Small intestine (tissue), 16 donors: ENCODE measurements at places on chromosomes 5 and 9.

DNA sequence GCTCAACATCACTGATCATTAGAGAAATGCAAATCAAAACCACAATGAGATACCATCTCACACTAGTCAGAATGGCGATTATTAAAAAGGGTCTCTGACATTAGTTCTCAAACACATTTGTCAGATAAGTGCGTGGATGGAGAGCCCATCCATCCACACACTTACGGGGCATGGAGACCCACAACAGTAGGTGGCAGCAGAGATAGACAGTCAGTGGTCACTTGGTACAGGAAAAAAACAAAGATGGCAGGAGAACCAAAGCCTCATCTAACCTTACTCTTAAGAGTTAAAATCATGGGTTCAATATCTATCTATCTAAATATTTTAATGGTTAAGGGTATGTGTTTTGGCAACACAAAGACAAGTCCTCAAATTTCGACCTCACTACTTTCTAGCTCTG lies 1378.7 kb upstream of the C9orf72 start:
- DNase-seq = no peak

DNA sequence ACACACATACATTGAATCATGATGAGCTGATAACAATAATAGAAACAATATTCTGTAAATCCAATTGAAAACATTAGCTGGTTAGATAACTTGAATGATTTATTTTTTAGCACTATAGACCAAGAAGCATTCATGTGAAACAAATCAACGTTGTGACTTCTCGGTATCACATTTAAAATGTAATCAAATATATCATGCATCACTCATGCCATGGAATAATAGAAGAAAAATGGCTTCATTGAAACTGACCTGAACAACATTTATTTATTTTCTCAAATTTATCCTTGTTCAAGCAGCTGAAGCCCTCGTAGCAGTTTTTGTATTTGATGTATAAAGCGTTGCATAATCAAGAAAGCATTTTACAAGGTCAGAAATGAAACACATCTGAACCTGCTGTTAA lies 299.6 kb upstream of the CDH18 start:
- no peak for DNase-seq

GRCh38 chr9:73270967-73271721 lies 119.5 kb downstream of the ANXA1 start:
- peak; percentile 14 for DNase-seq

- no peak for DNase-seq
These were observed 13.8 kb upstream of the CTSL start for GRCh38 chr9:87711857-87712800.

DNA sequence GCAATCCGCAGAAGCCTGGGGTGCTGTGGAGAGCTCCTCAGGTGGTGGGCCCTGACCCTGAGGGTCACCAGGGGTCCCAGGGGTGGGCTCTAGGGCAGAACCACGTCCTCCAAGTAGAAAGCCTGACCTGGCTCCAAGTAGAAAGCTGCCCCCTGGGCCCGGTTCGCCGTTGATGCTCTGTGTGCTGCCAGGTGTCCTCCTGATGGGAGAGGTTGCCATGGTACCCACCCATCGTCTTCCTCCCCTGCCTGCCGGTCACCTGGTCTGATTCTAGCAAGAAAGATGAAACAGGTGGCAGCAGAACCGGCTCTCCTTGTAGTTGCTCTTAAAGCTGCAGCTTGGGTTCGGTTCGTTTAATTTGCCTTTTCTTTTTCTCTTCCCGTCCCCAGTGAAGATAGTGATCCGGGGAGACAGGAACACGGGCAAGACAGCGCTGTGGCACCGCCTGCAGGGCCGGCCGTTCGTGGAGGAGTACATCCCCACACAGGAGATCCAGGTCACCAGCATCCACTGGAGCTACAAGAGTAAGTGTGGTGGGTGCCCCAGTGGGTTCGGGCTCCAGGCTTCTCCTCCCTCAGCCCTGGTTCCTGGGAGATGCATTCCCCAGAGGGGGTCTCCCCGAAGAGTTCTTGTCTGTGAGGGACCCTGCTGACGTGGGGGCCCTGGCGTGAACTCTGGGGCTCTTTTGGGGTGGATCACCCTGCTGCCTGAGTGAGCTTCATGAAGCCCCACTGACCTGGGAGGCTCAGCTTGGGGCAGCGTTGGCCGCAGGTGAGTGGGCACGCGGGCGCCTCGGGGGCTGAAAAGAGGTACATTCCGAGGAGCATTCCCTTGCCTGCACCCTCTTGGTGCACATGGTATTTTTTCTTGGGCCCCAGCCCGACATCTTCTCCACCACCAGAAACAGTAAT lies 15.6 kb downstream of the RABL6 start:
- no peak for DNase-seq

- no peak for DNase-seq
These were observed 7.7 kb downstream of the HNRNPK start for GRCh38 chr9:83972286-83972685.

- DNase-seq = no peak
These were observed 121.7 kb upstream of the BNC2 start for GRCh38 chr9:16992138-16992537.

- no peak for DNase-seq
These were observed 106.3 kb upstream of the NR3C1 start for GRCh38 chr5:143509758-143510221.

GRCh38 chr9:31745468-31745867 lies 639.0 kb upstream of the ACO1 start:
- no peak for DNase-seq

GRCh38 chr5:104267320-104268015 lies 704.9 kb upstream of the NUDT12 start:
- no peak for DNase-seq

DNA sequence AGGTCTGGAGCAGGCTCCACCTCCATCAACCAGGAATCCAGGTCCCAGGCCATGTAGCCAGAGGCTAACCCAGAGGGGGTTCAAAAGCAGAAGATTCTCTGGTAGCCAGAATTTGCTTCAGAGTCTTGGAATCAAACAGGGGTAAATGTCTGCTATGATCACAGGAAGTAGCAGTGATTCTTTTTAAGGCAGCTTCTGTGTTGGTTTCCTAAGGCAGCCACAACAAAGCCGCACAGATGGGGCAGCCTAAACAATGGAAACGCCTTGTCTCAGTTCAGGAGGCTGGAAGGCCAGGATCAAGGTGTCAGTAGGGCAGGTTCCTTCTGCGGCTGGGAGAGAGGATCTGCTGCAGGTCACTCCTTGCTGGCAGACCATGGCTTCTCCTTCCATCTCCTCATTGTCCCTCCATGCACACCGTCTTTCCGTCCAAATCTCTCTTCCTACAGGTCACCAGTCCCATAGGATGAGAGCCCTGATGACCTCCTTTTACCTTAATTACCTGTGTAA lies 167.3 kb downstream of the ROR2 start:
- DNase-seq = no peak

DNA sequence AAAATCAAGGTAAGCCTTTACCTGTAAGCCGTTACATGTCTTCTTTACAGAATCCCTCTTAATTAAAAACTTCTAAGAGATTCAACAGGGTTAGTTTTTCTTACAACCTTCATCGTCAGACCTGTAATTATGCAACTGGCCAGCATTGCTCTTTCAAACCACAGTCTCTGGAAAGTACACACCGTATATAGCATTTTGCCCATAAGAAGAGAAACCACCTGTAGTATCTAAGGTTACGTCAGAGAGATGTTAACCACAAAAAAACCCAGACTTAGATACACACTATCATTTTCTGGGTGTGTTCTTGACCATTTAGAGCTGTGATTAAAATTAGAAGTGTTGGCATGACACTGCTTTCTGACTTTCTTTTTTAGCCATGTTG lies 140.0 kb downstream of the MUSK start:
- DNase-seq = no peak

- peak; percentile 91 for DNase-seq
These were observed at the start of gene SLC1A1 for GRCh38 chr9:4489919-4490704. Gene SLC1A1 (plus strand): TSS chr9:4490468. CDS start chr9:4490680, 212 bp downstream.

- no peak for DNase-seq
These were observed 8.3 kb downstream of the ITGA1 start for GRCh38 chr5:52796031-52796430.

GRCh38 chr5:73302797-73303147 lies 129.8 kb downstream of the TMEM174 start:
- no peak for DNase-seq

GRCh38 chr5:176418251-176418650 lies 1.9 kb upstream of the CLTB start:
- DNase-seq = peak; percentile 76

- DNase-seq = peak; percentile 96
These were observed 23.4 kb downstream of the WWC1 start for GRCh38 chr5:168314735-168315411.

DNA sequence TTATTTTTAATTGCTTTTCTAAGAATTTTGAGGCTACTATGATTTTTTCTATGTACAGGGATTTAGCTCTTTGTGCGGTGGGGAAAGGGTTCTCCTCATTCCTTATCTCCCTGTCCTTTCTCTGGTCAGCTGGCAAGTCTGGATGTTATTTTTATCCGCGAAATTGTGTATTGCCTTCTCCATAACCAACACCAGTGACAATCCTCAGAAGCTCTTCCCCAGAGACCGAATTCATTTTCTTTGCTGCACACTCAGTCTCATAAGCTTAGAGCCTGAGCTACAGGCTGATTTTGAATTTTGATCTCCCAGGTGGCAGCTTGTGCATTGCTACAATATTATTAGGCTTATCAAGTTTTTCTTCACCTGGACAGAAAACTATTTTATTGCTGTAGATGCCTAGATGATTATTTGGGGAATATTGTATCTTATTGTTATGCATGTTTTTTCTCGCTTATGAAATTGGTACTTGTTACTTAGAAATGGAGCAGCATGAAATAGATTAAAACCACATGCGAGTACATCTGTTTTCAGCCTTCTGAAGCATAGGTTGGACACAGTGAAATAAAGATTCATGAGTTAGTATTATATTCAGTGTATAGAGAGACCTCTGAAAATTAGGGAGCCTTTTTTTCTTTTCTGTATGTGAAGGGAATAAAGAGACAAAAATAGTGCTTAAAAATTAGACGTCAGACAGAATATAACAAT lies 27.3 kb downstream of the CPEB4 start:
- no peak for DNase-seq

- peak; percentile 75 for DNase-seq
These were observed 561 bp downstream of the DAPK1 start for GRCh38 chr9:87498046-87498810.

GRCh38 chr5:133219296-133219695 lies 167.5 kb downstream of the HSPA4 start:
- DNase-seq = no peak

GRCh38 chr5:32170303-32171151 lies 3.6 kb downstream of the GOLPH3 start:
- DNase-seq = no peak

- no peak for DNase-seq
These were observed 10.6 kb upstream of the VLDLR start for GRCh38 chr9:2610985-2611384.

- DNase-seq = no peak
These were observed 810.8 kb downstream of the TLE1 start for GRCh38 chr9:80878556-80878955.

- DNase-seq = no peak
These were observed 38.6 kb downstream of the GRAMD2B start for GRCh38 chr5:126461838-126462237.

DNA sequence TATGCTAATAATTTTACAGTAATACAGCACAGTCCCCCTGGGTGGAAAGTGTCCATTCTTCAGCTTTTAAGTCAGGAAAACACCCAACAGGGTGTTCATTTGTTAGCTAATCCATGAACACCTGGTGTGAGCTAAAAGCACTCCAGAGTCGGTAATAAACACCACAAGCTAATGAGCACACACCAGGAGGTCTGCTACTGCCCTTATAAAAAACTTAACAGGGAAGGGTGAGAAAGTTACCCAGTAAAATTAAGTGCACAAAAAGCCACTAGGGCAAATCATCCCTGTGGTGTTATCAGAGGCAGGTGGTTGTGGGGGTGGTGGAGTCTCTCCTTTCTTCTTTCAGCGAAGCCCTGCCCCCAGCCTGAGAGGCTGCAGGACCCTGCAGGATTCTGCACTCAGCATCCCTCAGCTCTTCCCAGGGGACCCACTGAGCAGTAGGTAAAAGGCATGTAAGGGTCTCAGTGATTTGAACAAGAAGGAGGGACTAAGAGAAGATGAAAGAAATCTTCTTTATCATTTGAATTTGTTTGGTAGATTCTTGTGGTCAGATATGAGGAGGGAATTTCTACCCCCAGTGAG lies 14.4 kb downstream of the GDNF start:
- no peak for DNase-seq

- no peak for DNase-seq
These were observed 42.9 kb upstream of the SUB1 start for GRCh38 chr5:32542216-32543059.

DNA sequence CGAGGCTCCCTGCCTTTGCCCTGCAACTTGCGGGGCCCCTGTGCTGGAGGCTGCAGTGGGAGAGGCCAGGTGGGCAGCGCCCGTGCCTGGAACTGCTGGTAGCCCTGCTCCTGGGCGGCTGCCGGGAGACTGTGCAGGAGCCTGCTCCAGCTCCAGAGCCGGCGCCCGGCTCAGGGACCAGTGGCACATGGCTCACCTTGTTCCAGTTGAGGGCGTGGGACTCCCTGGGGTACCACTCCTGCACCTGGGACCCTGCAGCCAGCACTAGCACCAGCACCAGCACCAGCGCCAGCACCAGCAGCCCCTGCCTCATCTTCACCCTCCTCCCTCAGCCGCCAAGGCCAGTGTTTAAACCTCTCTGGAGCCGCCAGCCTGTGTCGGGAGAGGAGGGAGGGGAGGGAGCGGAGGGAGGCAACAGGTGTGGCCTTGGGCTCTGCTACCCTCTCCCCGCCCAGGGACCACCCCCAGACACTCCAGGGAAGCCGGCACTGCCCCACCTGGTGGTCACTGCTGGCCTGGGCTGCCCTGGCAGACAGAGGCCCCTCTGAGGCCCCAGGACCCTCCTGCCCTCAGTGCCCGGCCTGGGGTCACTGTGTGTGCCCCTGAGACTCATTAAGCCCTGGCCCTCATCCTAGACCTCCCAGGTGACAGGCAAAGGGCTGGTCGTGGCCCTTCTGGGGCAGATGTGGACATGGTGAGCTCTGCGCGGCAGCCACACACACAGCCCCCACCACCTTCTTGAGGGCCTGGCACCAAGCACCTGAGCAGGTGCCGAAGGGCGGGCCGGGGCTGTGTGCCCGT lies at the start of gene LCN10:
TSS of gene LCN10 (minus strand) at position 350 of the 801 bp plus-strand sequence. CDS start at position 313, 37 bp downstream.
- DNase-seq = peak; percentile 66

GRCh38 chr9:134390947-134391318 lies 64.7 kb downstream of the RXRA start:
- DNase-seq = no peak

GRCh38 chr5:178291161-178291561 lies 58.6 kb upstream of the PHYKPL start:
- DNase-seq = no peak

DNA sequence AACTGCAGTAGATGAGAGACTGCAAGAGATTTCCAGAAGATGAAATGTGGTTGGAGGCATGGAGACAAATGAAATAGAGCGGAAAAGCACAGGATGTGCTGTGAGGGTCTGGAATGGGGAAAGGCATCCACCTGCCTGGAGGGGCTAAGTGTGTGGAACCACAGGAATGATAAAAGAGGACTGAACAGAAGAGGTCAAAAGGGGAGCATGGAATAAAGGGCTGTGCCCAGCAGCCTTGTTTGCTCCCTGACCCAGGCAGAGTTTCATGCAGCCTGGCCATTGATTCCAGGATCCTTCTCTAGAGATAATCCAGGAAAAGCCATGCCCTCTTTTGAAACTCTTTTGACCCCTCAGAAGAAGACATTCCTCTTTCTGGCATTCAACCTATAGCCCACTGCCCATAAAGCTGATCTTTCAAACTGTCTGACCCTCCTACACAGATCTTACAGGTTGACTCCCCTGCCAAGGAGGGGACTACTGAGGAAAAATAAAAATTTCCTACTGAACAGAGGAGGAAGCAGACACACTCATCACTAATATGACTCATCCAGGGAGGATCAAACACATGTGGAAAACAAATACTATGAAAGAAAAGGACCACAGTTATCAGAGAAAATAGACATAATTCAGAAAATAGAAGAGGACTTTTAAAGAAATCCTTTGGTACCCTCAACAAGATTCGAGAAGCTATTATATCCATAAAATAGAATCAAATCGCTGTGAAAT lies 273.5 kb upstream of the PCSK5 start:
- no peak for DNase-seq
